Frontal cortex (tissue), 4 donors: ENCODE measurements at places on chromosomes 2 and 18. TPM values are rescaled to one million over a fixed set of nuclear protein-coding genes. Genes with fewer than 3 reads are reported as not detected.
A peak's percentile ranks its signal among the peaks of the same experiment; 100 is the strongest.

DNA sequence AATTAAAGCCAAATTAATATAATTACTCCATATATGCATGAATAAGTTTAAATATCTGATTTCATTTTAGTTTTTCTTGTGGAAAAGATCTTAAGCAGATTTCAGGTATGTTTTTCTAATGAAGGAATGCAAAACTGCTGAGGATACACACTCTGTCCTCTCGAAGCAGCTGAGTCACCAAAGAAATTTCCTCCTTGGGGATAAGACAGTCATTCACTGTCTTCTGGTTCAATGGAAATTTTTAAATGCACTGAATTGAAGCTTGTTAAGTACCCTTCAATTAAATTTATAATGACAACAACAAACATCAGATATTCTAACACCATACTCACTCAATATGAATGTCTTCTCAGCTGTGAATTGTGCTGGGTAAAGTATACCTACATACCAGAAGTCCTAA lies 101.5 kb upstream of the DNER start:
- DNase-seq: no peak

- no peak for DNase-seq
Observed at GRCh38 chr2:46707909-46708308, 207.7 kb downstream of the MCFD2 start.

DNA sequence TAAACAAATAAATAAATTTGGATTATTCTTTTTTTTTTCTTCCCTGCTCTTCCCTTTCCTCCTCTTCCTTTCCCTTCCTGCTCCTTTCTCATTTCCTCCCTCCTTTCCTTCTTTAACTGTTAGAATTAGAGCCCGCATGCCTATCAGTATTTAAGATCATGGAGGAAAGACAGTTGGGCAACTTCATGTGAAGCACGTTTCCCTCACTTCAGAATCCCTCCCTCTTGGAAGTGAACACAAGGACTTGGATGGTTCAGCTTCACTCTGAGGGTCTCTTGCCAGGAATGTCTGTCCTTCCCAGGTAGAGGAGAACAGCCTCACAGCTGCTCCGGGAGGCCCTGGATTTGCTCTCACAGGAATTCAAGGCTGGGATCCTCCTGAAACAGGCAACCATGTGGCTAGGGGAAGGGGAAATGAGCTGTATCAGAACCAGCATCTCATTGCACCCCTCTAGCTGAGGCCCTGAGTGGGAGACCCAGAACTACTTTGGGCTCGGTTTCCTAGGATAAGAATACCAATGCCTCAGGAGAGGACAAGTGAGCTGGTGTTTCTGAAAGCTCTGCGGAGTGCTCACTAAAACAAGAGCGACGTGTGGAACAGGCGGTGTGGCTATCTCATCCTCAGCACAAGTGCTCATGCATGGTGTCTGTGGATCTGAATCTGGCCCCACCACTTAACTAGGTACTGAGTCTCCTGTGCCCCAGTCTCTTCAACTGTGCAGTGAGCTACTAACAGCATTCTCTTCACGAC lies 230.5 kb downstream of the MYCN start:
- no peak for DNase-seq

GRCh38 chr2:42881732-42882131 lies 89.3 kb upstream of the HAAO start:
- DNase-seq: no peak

GRCh38 chr2:134131681-134132489 lies 122.0 kb upstream of the MGAT5 start:
- no peak for DNase-seq

DNA sequence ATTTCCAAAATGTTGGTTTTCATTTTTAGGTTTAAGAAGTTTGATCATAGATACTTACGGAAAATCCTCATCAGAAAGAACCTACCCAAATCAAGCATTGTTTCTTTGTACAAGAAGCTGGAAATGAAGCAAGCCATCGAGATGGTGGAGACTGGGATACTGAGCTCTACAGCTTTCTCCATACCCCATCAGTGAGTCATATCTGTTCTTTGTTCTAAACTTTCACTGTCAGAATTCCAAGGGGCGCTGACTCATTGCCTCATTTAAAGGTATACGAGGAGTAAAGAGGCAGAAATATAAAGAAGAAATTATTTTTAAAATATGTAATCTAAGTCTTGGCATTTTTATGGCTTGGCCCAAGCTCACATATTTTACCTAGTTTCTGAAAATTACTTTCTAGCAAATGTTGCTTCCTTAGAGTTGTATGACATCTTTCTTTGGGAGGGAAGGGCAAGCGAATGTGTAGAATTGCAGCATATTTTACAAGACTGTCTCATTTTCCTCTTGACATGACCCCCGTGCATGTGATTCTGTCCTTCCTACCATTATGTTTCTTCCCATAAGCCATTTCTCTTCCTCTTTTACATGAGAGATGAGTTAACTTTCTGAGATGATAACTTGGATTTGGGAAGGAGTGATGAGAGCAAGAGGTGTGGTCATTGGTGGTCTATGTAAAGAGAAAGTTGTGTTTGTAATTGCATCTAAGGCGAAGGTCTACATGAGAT lies 41.2 kb downstream of the SLC9A4 start:
- no peak for DNase-seq

GRCh38 chr2:185145316-185146121 lies 547.2 kb downstream of the ZNF804A start:
- DNase-seq: no peak

GRCh38 chr2:144455987-144456386 lies 63.9 kb downstream of the ZEB2 start:
- DNase-seq: no peak

DNA sequence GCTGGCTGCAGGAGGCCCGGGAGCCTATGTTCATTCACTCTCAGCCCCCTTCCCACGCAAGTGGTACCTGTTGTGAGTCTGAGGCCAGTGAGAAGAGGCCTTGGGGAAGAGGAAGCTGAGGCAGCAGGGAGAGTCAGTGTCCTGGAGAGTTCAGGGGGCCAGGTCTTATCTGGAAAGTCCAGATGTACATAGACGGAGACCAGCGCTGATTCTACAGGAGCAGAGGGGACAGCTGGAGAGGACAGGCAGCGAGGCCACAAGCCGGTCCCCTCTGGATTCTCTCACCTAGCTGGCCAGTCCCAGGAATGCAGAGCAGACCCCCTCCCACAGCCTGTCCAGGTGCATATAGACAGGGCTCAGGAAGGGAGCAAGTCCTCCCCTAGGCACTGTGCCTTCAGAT lies 29.1 kb upstream of the SELENOI start:
- DNase-seq: no peak

GRCh38 chr2:45567974-45568789 lies 42.9 kb downstream of the SRBD1 start:
- no peak for DNase-seq

DNA sequence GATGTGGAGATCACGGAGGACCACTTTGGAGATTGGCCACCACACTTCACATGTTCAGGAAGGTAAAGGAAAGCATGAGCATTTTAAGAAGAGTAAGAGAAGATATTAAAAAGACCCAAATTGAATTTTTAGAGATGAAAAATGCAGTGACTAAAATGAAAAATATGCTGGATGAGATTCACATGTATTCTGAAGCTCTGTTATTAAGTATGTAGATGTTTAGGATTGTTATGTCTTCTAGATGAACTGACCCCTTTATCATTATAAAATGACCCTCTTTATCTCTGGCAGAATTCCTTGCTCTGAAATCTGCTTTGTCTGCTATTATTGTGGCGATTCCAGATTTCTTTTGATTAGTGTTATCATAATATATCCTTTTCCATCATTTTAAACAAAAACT lies 36.0 kb upstream of the DYNC2LI1 start:
- DNase-seq: no peak

- DNase-seq: no peak
Observed at GRCh38 chr18:3966642-3967358, 488.3 kb downstream of the DLGAP1 start.

DNA sequence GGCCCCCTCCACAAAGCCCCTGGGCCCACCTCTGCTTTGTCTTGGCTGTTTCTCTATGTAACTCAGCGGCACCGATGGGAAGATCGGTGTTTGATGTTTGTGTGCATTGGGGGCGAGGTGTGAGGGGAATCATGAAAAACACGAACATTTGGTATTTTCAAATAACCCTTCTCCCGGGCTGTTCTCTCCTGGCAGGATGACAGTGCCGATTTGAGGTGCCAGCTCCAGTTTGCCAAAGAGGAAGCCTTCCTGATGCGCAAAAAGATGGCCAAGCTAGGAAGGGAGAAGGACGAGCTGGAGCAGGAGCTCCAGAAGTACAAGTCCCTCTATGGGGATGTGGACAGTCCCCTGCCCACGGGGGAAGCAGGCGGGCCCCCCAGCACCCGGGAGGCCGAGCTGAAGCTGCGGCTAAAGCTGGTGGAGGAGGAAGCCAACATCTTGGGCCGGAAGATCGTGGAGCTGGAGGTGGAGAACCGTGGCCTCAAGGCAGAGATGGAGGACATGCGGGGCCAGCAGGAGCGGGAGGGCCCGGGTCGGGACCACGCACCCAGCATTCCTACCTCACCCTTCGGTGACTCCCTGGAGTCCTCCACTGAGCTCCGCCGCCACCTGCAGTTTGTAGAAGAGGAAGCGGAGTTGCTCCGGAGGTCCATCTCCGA lies 78.1 kb downstream of the MTCL1 start:
- no peak for DNase-seq

- DNase-seq: peak; percentile 30
Observed at GRCh38 chr2:222862106-222862908, 1.5 kb downstream of the ACSL3 start.

DNA sequence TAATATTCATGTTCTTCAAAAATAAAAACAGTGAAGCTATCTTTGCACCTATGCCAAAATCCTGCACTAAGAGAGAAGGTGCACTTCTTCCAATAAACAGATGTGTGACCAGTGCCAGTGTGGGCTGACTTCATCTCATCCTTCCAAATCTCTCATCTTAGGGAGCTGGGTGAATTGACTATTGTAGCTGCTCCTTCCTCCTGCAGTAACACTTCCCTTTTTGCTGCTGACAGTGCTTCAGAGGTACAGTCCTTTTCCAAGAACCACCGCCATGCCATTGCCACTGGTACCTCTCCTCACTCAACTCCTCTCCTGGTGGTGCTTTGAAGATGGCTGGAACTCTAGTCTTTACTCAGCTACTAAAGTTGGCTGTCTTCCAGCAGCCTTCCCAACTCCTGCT lies 42.1 kb upstream of the ARHGAP25 start:
- DNase-seq: no peak

GRCh38 chr2:99922664-99923063 lies 219.7 kb downstream of the AFF3 start:
- no peak for DNase-seq

DNA sequence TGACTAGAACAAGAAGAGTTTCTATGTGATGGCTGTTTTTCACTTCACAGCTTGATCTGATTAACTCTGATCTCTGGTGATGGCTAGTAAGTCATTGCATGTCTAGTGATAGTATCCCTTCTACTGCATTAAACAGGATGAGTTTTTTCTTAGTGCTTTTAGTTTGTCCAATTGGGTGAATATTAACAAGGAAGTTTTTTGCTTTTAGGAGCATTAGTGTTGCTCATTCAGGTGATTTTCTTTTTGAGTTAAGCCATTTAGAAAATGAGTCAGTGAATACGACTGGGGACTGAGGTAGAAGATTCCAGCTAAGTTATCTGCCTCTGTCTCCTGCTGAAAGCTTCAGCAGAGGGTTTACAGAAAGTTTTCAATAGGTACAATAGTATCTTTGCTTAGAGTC lies 306.7 kb downstream of the PIK3C3 start:
- no peak for DNase-seq

DNA sequence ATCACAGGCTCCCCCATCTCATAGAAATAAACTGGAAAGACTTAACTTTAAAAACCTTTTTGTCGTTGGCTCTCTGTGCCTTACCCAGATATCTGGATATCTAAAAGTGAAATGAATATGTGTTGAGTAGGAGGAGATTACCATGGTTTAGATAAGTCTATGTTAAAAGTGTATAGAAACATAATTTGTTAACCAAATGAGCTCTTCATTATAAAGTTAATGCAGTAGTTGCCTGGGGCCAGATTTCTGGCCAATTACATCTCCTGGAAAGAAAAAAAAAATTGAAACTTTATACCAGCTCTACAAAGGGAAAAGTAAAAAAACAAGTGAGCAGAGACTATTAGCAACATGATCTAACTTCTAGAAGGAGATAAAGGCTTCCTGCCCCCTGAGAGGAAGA lies 259.6 kb upstream of the UBE2E3 start:
- DNase-seq: no peak

- no peak for DNase-seq
Observed at GRCh38 chr2:239229545-239230279, 171.1 kb downstream of the HDAC4 start.

- DNase-seq: no peak
Observed at GRCh38 chr2:29317077-29317517, 201.9 kb downstream of the CLIP4 start.

- no peak for DNase-seq
Observed at GRCh38 chr2:197453914-197454398, 604 bp downstream of the COQ10B start.

DNA sequence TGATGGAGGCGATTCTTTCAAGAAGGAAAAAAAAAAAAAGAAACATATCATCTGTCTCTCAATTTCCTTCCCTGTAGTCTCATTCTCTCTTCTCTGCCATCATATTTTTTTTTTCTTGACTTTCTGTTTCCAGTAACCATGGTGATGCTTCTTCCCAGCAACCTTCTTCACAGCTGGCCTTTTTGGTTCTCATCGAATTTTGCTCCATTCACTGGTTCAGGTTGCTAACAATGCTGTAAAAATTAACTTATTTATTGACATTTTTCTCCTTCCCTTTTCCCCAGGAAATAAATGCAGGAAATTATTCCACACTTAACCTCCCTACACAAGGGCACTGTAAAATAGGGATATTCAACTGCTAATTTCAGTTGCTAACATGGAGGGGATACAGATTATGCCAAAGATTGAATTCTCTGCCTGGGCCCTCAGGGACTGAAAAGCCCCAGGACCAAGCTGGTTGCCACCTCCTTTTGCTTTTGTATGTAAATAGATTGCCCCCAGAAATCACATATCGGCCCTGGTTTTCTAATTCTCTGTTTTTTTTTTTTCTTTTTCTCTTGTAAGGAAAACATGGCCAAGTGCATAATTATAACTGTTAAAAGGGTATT lies 154.7 kb downstream of the MAP2 start:
- DNase-seq: no peak

- DNase-seq: no peak
Observed at GRCh38 chr18:13440277-13441248, 222.0 kb downstream of the LDLRAD4 start.

DNA sequence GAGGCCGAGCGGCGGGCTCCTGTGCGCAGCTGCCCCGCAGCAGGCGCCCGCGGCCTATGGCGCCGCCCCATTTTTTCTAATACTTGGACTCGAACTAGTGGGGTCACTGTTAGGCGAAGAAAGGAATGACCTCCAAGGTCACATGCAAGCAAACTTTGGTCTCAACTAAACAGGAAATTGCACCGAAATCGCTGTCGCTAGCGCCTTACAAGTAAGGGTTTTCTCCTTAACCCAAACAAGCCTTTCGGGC lies 339 bp downstream of the ACAA2 start:
- peak; percentile 39 for DNase-seq

The PPM1B gene
- total RNA-seq: 66.4 TPM

The FAM117B gene
- total RNA-seq: 45.7 TPM

The KIAA2012 gene
- total RNA-seq: 0.82 TPM

The ZNF396 gene
- total RNA-seq: 4.1 TPM

The MOGAT1 gene
- not detected for total RNA-seq

The KDSR gene
- 12.2 TPM for total RNA-seq

The PJVK gene
- total RNA-seq: 2.4 TPM

The AMER3 gene
- total RNA-seq: 44.0 TPM

The APCDD1 gene
- total RNA-seq: 10.6 TPM

The GREB1L gene
- total RNA-seq: 1.6 TPM

The OTOF gene
- total RNA-seq: 1.6 TPM
